ENCODE measurements at places on chromosomes 1 and 21.

DNA sequence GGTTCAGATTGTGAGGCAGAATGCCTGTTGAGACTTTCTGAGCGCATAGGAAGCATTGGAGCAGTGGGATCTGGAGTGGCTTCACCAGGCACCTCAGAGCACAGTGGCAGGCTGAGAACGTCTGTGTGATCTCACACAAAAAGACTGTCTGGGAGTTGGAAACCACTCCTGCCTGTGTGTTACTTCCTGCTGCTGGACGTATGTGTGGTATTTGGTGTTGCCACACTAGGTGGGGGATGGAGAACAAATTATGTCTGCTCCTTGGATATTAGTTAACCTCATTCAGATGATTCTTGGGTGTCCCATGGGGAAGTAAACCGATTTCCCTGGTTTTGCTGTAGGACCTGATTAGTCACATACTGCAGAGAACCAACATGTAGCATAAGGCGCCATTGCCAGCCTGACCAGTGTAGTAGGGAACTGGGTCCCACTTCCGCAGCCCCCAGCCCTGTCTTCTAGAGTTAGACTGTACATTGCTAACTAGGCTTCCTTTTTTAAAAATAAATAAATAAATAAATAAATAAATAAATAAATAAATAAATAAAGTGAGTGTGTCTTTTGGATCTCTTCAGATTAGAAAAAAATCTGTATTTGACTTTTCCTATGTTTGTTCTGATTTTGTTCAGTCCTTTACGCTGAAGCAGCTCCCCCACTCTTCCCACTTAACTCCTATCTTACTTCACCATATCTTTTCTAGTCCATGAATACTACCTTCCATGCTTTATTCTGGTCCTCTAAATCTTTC, 26.9 kb downstream of the UCK2 start:
- DNase-seq = no peak

- no peak for DNase-seq
Observed at GRCh38 chr1:198543670-198544260, 3.3 kb upstream of the ATP6V1G3 start.

GRCh38 chr1:37471345-37472231, 2.8 kb upstream of the ZC3H12A start:
- DNase-seq = no peak

DNA sequence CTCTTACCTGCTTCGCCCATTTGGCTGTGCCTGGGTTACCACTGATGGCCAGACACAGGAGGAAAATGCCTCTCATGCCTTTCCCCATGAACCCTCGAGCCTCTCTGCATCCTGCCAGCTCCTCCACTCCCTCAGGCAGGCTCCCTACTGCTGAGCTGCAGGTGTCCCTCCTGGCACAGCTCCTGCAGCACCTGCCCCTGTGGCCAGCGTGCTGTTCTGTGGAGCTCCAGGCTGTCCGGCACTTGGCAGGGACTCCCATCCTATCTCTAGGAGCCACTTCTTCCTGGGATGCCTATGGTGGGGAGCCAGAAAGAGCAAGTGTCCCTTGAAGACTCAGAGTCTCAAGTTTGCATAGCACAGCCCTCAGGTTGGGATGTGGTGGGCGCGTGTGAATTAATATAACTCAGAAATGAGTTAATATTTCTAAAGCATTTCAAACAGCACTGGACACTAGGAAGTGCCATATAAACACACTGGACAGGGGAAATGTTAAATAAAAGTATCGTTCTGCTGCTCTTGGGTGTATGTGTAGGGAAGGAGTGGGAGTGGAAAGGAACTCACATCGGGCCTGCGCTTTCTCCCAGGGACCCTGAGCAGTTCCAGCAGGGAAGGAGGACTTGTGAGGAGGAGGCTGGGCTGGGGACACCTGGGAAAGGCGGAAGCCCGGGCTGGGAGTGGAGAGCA, 2.7 kb downstream of the LRRC71 start:
- no peak for DNase-seq

DNA sequence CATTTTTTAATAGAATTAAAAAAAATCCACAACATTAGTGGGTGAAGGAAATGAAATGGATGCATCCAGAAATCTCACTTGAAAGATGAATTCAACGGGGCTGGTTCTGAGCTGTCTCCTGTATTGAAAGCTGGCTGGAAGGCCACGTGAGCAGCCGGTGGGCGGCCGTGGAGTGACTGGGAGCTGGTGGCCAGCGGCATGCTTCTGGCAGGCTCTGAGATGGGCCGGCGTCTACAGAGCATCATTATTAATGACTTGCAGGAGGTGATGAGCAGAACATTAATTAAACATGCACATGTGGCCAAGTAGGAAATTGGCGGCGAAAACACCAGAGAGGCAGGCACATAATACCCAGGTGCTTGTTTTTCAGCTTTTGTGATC, 115.6 kb upstream of the LMO4 start:
- DNase-seq = no peak

DNA sequence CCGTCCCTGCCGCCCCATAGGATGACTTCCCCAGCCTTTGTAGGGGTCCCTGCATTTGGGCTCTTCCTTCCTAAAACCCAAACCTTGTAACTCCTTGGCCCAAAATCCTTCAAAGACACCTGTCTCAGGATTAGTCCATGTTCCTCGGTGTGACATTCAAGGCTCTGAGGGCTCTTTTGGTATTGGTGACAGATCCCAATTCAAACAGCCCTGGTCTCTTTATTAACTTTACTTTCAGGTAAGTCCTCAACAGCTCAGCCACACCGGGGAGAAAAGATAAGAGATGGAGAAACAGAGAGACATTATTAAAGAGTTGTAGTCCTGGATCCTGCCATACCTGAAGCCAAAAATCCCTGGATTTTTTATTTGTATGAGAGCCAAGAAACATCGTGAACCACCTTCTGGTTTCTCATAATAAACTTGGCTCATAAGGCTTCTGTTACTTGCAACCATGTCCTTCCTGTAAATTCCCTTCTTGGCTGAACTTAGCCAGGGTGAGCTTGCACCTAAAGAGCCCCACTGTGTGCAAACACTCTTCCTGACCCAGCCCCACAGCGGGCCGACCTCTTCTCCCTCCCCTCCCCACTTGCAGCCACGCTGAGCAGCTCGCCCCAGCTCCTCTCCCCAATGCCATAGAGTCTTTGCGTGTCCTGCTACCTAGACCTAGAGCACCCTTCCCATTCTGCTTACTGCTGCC, 7.9 kb upstream of the MATN1 start:
- DNase-seq = no peak

DNA sequence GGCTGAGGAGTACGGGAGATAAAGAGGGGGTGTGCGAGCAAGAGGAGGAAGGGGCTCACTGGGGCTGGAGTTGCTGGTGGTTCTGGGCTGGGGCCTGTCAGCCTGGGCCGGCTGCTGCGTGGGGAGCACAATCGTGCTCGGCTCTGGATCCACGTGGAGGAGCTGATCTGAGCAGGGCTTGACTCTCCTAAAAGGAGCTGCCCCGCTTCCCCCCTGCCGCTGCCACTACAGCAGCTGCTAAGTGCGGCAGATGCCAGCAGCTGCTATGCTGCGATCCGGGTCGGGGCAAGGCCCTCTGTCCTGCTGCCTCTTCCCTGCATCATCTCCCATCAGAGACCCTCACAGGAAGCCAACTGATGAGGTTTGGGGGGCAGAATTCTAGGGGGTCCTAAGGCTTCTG, 165.9 kb downstream of the PCBP3 start:
- DNase-seq = no peak

DNA sequence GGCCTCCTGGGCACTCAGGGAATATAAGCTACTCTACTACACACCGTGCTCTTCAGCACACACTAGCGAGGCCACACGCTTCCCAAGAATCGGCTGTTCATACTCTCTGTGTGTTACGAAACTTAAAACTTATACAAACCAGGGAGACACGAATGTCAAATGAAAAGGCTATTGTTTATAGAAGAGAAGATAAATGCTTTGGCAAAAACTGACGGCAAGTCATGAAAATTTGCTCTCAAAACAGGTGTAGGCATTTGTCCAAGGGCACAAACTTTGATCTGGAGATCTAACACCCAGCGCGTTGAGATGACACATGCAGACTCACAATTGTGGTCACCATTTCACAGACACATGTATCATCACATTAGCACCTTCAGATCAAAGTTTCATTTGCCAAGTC, 46.1 kb downstream of the USP48 start:
- DNase-seq = no peak

DNA sequence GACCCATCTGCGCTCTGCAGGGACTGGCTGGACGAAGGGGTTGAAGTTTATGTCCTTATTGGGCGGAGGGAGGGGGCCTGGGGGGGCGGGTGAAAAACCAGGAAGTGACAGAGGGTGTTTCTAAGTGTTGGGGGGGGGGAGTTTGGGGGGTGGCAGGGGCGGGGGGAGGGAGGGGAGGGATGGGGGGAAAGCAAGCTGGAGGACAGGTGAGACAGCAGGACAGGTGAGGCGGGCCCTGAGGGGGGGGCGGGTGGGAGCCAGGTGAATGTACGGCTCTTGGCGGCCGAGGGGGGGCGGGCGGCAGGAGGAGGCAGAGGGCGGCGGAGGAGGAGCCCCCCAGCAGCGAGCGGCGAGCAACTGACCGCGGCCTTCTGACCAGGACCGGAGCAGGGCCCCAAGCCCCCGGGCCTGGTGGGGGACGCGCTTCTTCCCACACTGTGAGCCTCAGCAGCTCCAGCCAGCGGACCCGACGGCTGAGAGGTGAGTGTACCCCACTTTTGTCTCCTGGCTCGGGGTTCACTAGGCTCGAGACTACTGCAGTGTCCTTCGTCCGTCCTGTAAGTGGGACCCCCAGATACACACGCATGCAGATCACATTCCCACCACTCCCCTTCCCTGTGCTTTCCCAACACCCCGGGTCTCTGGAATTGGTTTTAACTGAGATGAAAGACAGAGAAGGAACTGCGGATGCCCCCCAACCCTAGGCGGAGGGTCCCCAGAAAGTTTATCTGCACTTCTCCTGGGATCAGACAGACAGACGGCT, at the start of gene ZBTB7B:
Gene ZBTB7B, plus strand, starts transcription at position 339 of the 763 bp plus-strand sequence. CDS start 11,859 bp downstream, outside the sequence.
- DNase-seq = no peak

- DNase-seq = no peak
Observed at GRCh38 chr1:72827278-72827677, 544.9 kb upstream of the NEGR1 start.

- no peak for DNase-seq
Observed at GRCh38 chr1:174964972-174965361, 34.8 kb upstream of the CACYBP start.

- DNase-seq = no peak
Observed at GRCh38 chr1:76425201-76426145, 350.9 kb downstream of the ST6GALNAC3 start.

- DNase-seq = no peak
Observed at GRCh38 chr1:230090194-230090711, 23.2 kb downstream of the GALNT2 start.
